ENCODE measurements at places on chromosomes 1 and 21. TPM values are rescaled to one million over a fixed set of nuclear protein-coding genes. Genes with fewer than 3 reads are reported as not detected.

DNA sequence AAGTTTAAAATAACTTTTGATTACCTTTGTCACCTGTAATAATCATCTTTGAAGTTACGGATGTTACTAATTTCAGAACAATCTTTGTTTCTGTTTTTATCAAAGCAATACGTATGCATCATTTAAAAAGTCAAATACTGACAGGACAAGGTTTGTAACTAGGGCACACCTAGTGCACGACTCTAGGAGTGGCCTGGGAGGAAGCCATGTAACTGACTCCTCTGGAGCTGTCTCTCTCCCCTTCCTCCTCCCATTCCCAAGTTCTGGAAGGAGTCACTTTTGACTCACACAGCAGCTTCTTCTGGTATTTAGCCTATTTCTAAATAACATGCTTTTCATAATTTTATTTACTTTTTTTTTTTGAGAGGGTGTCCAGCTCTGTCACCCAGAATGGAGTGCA, 11.8 kb upstream of the RAP1GAP start:
- no peak overlapping the region for H3K27ac ChIP-seq
- no peaks in the 10 kb centered on the region for H3K4me1 ChIP-seq
- H3K36me3 ChIP-seq, result peaks cover 16% of the 10 kb centered on the region
- H3K27me3 ChIP-seq, result no peaks in the 10 kb centered on the region
- no peak for DNase-seq

DNA sequence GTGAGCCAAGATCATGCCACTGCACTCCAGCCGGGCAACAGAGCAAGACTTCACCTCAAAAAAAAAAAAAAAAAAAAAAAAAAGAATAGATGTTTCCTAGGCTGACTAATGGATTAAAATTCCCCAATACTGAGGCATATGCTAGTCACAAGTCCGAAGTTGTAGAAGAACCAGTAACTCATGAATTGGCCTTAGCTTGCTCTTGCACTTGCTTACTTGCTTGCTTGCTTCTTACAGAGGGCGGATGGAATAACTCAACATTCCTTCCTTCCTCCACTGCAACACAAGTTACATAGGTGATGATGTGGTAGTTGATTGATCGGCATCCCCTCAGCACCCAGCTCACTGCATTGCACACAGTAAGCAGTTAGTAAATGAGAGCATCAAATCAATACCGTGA, 2.8 kb upstream of the TARS2 start:
- no peak overlapping the region for H3K27ac ChIP-seq
- DNase-seq, result no peak
- no peaks in the 10 kb centered on the region for H3K36me3 ChIP-seq

DNA sequence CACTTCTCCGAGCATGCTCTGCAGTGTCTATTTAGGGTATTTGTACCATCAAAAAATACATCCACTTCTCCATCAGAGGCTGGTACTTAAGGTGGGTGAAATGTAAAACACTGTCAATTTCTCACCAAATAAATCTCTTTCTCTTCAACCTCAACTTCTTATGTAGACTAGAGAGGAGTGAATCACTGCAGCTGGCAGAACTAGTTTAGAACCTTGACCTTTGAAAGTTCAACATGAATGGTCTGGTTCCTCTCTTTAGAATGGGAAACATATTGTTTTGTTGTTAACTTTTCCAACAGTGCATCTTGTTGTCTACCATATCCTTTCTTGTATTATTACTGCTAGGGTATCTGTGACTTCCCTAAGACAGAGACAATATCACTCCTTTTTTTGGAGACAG, 20.1 kb upstream of the SLC44A5 start:
- no peak overlapping the region for H3K27ac ChIP-seq
- no peak for DNase-seq

DNA sequence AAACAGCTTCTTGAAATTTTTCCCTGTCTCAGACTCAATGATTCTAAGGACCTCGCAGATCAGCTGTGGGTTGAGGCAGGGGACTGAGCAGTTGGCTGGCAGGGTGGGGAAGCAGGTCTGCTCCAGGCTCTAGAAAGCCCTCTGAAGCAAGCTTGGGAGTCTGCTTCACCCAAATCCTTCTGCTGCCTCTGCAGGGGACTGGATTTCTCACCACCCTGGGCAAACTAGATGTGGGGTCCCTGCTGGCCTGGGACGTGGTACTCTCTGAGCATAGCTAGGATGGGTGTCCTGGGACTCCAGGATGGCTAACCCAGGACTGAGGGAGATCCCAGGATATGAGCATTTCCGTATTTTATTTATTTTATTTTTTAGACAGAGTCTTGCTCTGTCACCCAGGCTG, 89.3 kb downstream of the LAMC2 start:
- H3K4me3 ChIP-seq, result no peak overlapping the region
- no peaks in the 10 kb centered on the region for H3K4me1 ChIP-seq
- DNase-seq, result no peak
- no peaks in the 10 kb centered on the region for H3K27me3 ChIP-seq

- H3K4me3 ChIP-seq, result no peak overlapping the region
- DNase-seq, result peak; percentile 55
- H3K27ac ChIP-seq, result no peak overlapping the region
- H3K27me3 ChIP-seq, result no peaks in the 10 kb centered on the region
- no peaks in the 10 kb centered on the region for H3K4me1 ChIP-seq
Observed at GRCh38 chr1:223670458-223671159, 5.1 kb upstream of the CAPN8 start.

DNA sequence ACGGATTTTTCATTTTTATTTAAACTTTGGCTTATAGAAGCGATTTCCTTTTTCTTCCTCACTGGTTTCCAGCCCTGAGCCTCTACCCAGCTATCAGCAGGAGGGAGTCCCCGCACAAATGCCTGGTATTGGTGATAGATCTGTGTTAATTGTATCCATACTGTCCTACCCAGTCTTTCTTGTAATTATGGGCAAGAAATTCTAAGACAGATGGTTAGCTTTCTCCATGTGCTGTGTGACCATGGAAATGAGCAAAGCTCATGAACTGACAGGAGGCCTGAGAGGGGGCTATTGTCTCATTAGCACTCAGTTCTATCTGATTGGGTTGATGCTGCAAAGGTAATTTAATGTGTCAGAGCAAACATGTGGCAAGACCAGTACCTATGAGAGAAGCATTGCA, 108.1 kb upstream of the IVNS1ABP start:
- H3K36me3 ChIP-seq, result no peaks in the 10 kb centered on the region
- H3K4me1 ChIP-seq, result no peaks in the 10 kb centered on the region

Gene LINGO4
- 0.37 TPM for total RNA-seq
